ENCODE measurements at places on chromosomes 7 and 10. TPM values are rescaled to one million over a fixed set of nuclear protein-coding genes. Genes with fewer than 3 reads are reported as not detected.

GRCh38 chr7:24406789-24407299 lies 122.9 kb downstream of the NPY start:
- no peak for DNase-seq

DNA sequence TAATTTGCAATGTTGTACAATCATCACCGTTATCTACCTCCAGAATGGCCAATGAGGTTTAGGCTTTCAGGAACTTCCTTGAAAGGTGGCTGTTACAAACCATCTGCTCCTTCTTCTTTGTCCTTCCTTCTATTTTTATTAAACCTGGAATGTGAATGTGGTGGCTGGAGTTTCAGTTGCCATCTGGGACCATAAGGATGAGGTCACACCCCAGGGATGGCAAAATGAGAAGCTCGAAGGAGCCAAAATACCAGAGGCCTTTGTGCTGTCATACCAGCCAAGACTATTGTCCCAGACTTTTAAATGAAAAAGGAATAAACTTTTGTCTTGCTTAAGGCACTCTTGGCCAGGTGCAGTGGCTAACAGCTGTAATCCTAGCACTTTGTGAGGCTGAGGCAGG lies 30.9 kb upstream of the LMTK2 start:
- DNase-seq = no peak

Gene PRTFDC1
- 0.30 TPM for total RNA-seq

DNA sequence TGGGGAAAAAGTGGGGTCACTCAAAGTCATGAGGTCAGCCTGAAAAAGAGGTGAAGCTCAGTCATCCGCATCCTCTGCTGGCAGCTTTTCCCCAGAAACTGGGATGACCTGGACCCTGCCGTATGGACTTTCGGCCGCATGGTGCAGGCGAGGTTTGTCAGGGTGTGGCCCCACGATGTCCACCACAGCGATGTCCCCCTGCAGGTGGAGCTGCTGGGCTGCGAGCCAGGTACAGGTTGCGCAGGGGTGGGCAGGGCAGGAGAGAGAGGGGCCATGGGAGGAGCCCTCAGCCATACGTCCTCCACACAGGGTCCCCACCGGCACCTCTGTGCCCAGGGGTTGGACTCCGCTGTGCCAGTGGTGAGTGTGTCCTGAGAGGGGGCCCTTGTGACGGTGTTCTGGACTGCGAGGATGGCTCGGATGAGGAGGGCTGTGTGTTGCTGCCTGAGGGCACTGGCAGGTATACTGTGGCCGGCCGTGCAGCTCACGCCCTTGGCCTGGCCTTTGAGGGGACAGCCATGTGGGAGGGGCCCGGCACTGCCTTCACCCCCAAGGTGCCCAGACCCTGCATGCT lies 23.0 kb upstream of the ZNF467 start:
- no peak for DNase-seq

DNA sequence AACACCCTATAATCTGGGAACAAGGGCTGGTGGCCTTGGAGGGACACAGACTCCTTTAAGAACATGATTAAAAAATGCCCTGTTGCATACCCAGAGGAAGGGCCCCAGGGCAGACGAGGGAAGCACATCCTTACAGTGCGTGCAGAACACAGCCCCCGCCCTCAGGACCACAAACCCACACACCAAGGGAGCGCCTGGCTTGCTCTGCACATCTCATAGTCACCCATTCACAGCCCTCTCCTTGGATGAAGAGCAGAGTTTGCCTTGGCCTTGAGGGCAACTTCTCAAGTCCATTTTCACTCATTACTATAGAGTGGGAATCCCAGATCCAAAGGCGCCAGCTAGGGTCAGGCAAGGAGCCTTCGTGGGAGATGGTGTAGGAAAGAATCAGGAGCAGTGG lies 6.3 kb upstream of the VSIR start:
- no peak for DNase-seq

DNA sequence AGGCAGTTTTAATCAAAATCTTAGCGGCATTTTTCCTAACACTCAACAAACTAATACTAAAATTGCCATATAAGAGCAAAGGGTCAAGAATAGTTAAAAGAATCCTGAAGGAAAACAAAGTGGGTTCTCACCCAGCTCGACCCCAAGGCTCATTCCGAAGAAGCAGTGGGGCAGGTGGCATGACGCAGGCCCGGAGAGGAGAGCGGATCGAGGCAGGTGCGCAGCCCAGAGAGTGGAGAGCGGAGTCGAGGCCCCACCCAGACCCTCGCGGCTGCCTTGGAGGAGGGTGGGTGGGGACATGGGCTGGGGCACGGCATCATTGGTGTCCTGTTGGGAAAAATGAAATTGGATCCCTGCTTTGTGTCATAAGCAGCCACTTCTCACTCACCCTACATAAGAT lies 109.8 kb downstream of the INPP5A start:
- DNase-seq = no peak

DNA sequence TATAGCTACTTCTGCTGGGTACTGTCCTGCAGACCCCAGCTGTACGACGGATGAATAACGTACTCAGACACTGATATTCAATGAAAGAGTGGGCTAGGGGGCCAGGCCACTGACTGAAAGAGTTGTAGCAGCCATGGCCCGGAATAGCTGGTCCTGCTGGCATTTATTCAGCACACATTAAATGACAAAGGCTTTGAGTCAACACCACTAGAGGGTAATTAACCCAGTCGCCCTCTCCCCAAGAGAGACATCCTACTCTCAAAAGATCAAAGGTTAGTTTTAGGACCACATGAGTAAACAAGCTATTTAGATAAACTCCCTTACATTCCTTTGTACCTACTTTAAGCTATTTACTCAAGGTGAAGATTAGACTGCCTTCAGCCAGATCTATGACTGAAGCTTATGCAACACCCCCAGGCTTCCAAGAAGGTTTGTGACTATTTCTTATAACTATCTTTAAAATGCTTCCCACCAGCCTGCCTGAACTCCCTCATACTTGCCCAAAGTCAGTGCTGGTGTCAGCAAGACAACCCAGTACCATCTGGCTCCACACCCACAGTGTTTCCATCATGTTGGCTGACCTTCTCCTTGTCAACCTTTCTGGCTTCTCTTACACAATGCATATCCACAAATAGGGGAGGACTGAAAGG lies 629.1 kb downstream of the SORCS1 start:
- no peak for DNase-seq

- no peak for DNase-seq
Observed at GRCh38 chr10:79029478-79030390, 39.0 kb upstream of the ZMIZ1 start.

DNA sequence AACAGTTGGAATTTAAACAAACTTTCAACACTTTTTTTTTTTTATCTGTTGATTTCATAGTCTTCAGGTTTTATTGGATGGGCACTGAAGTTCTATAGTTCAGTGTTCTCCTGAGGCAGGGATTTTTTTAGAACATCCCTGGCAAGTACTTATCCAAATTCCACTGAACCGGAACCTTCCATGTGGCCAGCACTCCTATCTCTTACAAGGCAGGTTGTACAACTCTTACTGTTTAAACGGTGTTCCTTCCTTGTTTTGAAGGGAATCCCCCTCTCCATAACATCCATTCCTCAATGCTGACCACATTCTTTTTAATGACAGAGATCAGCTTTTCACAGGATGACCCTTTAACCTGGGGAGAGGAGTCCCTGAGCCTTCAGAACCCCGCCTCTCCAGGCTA lies 238.9 kb upstream of the CTBP2 start:
- DNase-seq = no peak

GRCh38 chr10:3395458-3395861 lies 222.9 kb upstream of the PITRM1 start:
- no peak for DNase-seq

DNA sequence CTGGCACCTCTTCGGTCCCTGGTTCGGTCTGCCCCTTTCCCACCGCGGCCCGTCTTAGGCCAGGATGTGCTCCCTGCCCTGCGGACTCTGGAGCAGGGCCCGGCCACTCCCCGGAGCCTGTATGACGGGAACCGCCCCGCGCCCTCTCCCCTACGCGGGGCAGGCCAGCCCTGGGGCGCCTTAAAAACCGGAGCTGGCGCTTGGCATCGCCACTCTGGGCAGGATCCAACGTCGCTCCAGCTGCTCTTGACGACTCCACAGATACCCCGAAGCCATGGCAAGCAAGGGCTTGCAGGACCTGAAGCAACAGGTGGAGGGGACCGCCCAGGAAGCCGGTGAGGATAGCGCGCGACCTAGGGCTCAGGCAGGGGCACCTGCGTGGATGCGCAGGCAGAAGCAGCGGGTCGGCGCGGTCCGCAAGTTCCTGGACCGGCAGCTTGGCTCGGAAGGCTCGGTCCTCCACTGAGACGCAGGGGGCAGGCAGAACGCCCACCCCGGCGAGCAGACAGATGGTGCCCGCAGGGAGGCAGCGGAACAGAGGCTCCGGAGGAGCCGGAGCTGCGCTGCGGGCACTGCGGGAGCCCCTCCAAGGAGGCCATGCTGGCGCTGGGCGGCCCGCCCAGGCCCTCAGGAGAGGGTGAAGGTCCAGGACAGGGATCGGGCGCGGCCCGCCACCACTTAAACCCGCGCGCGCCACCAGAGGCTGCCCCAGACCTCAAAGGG lies at the start of gene ADIRF:
Gene ADIRF (plus strand): TSS at position 212 of the 723 bp plus-strand sequence. CDS start 63 bp downstream, at position 275.
- no peak for DNase-seq

- no peak for DNase-seq
Observed at GRCh38 chr10:76868098-76868977, 769.3 kb downstream of the KCNMA1 start.

Gene SNCG
- total RNA-seq = 3.9 TPM

DNA sequence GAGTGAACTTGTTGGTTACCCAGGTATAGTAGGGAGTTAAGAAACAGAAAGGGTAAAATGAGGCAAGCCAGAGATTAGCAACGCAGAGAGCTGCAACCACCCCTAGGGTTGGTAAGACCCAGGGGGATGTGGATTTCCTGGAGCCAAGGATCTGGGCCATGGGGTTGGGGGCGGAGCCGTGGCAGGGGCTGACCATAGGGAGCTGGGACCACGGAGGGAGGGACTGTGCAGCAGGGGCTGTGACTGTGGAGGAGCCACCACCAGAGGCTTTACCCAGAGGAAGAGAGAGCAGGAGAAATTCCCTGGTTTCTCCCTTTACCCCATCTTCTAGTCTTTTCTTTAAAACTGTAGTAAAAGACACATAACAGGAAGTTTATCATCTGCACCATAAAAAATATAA lies 58.6 kb upstream of the BAIAP2L1 start:
- no peak for DNase-seq

Gene AOAH
- total RNA-seq = 1.4 TPM

GRCh38 chr10:129032372-129033313 lies 434.4 kb upstream of the MGMT start:
- no peak for DNase-seq

Gene UNCX
- not detected for total RNA-seq

DNA sequence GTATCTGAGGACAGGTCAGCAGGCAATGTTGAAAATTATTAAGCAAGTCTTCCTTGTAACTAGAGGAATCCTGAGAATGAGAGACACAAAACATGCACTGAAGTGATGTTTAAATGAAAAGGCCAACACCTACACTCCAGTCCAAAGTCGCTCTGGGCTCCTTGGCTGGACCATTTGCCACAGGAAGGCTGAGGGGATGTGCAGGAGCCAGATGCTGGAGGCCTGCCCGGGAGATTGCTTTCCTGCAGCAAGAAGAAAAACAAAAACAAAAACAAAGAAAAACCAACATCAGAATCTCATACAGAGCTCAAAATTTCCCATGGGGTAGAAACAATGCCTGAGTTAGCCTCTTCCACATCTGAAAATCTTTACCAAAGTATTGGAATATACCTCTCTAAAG lies 157.0 kb downstream of the DGKI start:
- DNase-seq = no peak

DNA sequence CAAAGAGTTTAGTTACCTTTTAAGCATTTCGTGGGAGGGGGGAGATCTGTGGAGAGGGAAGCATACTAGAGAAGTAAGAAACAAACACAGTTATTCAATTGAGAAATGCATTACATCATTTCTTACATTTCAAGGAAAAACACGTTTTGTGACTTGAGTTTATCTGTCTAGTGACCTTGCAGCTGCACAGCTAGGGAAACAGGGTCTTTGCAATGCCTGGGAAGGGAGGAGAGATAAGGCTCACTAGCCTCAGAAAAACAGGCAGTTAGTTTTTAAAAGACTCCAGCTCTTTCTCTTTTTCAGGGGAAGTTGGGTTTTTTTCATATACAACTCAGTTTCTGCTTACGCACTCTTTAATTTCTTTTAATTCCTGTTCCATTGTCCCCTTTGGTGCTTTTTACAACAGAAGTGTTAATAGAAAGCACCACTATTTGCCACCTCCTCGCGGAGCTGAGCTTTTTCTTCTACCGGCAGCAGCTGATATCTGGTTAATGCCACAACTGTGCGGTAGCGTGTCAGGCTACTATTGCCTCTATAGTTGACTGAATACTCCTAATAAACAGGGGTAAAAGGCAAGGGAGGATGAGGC lies 5.6 kb downstream of the CYP3A43 start:
- DNase-seq = no peak

Gene SLC16A12
- 0.20 TPM for total RNA-seq

GRCh38 chr10:108112218-108112617 lies 947.7 kb upstream of the SORCS1 start:
- DNase-seq = no peak

Gene HDAC9
- total RNA-seq = 16.1 TPM

Gene RAB18
- 24.6 TPM for total RNA-seq

- DNase-seq = no peak
Observed at GRCh38 chr7:64889686-64890162, 13.3 kb upstream of the ZNF273 start.

DNA sequence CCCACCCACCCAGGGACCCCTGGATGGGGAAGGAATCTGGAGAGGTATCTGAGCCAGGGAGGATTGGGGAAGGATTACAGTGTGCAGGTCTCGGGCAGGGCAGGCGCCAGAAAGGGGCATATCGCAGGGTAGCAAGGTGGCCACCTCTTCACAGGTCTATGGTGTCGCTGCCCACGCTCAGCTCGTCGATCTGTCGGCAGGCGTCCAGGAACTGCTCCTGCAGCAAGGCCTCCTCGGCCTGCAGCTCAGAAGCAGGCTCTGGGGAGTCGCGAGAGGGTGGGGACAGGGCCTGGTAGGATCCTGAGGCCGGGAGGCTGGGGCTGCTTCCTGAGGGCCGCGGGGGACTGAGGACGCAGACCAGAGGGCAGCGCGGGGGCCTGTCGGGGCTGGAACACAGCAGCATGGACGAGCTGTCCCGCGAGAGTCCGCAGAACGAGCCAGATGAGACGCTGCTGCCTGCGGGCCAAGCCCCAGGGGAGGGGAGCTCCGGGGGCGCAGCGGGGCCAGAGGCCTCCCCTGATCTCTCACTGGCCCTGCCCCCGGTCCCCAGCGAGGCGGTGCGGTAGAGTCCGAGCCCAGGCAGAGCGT lies 7.1 kb upstream of the RBM28 start:
- no peak for DNase-seq

Gene ITPRID1
- total RNA-seq = not detected

DNA sequence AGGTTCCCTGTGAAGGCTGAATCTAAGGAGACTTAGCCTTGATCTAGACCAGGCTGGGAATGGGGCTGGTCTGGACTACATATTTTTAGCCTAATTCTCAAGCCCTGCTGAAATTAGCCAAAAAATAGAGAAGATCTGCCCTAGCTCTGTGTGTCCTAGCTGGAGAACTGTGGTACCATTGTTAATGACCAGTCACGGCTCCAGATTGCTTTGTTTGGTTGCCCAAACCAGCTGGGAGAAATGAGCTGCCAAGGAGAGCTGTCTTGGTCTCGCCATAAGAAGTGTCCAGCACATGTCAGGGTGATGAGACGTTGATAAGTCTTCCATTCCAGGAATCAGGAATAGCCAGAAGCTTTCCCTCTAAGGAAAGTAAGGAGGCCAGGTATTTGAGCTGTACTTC lies 20.7 kb downstream of the GBX1 start:
- DNase-seq = no peak

Measured in HT1080 (cell line).